ENCODE measurements at places on chromosomes 2 and 18. TPM values are rescaled to one million over a fixed set of nuclear protein-coding genes. Genes with fewer than 3 reads are reported as not detected.

DNAJC5G gene
- total RNA-seq, result 1.2 TPM

POTEI gene
- total RNA-seq, result not detected

DIS3L2 gene
- 17.0 TPM for total RNA-seq

ZNF385B gene
- total RNA-seq, result 0.14 TPM

DNA sequence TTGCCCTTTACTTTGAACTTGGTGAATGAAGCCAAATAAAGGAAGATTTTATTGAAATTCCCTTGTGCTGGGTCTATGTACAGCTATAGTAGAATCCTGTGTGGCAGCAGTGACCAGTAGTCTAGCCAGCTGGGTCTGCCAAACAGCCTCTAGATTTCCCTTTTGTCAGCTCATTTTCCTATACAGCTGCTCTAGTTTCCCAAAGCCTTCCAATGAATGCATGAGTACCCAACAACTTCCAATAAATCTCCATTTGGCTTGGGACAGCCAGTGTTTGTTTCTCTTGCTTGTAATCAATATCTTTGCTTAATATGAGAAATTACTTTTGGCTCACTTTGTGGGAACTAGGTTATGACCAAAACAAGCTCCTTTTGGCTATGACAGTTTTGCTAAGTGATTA lies 43.6 kb downstream of the SCN9A start:
- no peak overlapping the region for H3K27ac ChIP-seq
- no peak overlapping the region for H3K4me3 ChIP-seq
- DNase-seq, result no peak
- H3K36me3 ChIP-seq, result no peaks in the 10 kb centered on the region
- H3K27me3 ChIP-seq, result no peaks in the 10 kb centered on the region

GRCh38 chr2:205531489-205532148 lies 150.7 kb upstream of the NRP2 start:
- H3K27ac ChIP-seq, result no peak overlapping the region
- no peak overlapping the region for H3K4me3 ChIP-seq
- DNase-seq, result no peak
- H3K36me3 ChIP-seq, result no peaks in the 10 kb centered on the region
- H3K4me1 ChIP-seq, result no peaks in the 10 kb centered on the region

- no peak for DNase-seq
- peaks cover 8% of the 10 kb centered on the region for H3K27me3 ChIP-seq
- no peak overlapping the region for H3K4me3 ChIP-seq
- H3K27ac ChIP-seq, result no peak overlapping the region
Observed at GRCh38 chr2:58734365-58734764, 493.2 kb upstream of the FANCL start.

DNA sequence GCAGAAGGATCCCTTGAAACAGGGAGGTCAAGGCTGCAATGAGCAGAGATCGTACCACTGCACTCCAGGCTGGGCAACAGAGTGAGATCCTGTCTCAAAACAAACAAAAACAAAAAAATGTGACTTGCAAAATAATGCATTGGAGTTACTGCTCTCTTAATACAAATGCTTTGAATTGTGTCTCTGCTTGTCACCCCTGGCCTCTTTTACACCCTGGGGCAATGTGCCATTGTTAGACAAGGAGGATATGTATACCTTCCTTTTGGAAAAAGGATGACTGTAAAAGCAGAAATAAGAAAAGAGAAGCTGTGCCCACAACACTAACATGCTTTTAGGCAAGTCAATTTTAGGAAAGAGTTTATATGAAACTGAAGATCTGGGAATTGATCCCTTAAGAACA lies 20.8 kb upstream of the C2orf74 start:
- H3K36me3 ChIP-seq, result no peaks in the 10 kb centered on the region
- no peaks in the 10 kb centered on the region for H3K27me3 ChIP-seq
- no peak overlapping the region for H3K4me3 ChIP-seq
- peaks cover 16% of the 10 kb centered on the region for H3K4me1 ChIP-seq

DNA sequence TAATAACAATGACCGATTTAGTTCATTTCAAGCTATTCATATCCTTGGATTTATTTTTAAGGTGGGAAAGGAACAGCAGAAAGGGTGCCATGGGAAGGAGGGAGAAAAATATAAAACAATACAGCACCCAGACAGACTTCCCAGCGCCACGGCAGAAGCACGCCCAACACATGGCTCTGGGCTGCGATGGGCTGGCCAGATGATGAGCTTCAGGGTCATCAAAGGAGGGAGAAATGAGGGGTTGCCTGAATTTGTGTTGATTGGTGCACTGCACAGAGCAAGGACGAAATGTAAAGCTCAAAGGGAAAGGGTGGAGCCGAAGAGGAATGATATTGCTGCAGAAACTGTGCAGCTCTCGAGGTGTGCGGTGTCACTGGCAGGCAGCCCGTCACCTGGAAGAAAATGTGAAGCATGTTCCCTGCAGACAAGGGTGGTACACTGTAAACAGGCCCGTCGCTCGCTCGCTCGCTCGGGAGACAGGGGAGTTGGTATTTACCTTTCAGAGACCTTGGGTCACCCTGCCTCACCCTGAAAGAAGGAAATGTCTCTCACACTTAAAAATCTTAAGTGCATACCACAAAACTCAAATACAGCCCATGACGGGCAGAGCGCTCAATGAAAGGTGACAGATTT lies 195.5 kb upstream of the CTAGE1 start:
- no peaks in the 10 kb centered on the region for H3K36me3 ChIP-seq
- no peak overlapping the region for H3K27ac ChIP-seq
- no peaks in the 10 kb centered on the region for H3K27me3 ChIP-seq
- no peak for DNase-seq

Data from left ventricle myocardium inferior (tissue), 1 donor.